ENCODE measurements at places on chromosomes 3 and 15.

GRCh38 chr3:66593978-66594377, 93.2 kb upstream of the LRIG1 start:
- no peak for DNase-seq

DNA sequence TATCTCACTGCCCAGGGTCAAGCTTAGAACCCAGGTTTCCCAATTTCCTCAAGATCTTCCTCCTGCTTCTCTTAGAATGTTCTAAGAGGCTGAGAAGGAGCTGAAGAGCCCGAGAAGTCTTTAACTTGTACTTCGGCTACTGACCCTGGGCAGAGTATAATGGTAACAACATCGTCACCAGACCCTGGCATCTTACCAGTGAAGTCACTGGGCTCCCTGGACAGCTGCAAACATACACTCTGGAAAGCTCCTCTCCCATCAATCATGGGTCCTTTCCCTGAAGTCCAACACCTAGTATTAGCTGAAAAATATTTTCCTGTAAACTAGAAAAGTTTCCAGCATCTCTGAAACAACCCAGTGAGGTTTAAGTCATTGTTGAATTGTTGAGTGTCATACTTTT, 22.7 kb downstream of the CPEB1 start:
- DNase-seq, result no peak

- DNase-seq, result no peak
Measured at GRCh38 chr15:51726302-51727073, 11.0 kb downstream of the LYSMD2 start.

- DNase-seq, result no peak
Measured at GRCh38 chr15:69926006-69926405, 171.7 kb downstream of the TLE3 start.

DNA sequence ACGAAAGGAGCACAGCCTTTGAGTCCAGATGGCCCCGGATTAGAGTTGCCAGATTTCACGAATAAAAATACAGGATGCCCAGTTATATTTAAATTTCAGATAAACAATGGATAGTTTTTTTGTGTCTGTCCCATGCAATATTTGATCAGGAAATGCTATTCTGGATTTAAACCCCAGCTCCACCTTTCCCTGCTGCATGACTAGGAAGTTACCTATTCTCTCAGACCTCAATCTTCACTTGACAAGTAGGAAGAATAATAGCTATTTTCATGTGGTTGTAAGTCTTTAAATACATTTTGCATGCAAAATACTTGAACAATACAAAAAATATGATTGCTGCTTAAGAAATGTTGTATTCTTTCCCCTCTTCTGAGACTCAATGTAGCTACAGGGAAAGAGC, 125.3 kb upstream of the P2RY1 start:
- DNase-seq, result no peak

Data from left lobe of liver (tissue), 2 donors.